SK-MEL-5 (cell line): ENCODE measurements at places on chromosomes 5 and 9.

GRCh38 chr5:96001262-96001661, 39.6 kb upstream of the ELL2 start:
- DNase-seq, result peak; percentile 47

- DNase-seq, result no peak
These were observed 96.7 kb upstream of the CLINT1 start for GRCh38 chr5:157955541-157956172.

DNA sequence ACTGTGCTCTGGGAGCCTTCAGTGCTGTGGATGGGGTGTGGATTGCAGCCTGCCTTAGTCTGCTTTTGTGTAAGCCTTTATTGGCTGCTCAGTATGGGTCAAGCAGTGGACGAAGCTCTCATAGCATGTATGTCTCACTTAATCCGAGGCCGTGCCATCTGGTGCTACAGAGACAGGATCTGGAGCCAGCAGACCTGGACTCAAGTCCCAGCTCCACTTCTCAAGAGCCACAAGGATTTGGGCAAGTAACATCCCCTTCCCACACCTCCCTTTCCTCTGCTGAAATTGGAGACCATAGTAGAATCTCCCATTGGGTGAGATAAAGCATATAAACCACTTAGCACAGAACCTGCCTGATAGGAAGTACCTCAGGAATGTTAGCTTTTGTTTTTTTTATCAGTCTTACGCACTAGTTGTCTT, 23.4 kb upstream of the LECT2 start:
- DNase-seq, result no peak

DNA sequence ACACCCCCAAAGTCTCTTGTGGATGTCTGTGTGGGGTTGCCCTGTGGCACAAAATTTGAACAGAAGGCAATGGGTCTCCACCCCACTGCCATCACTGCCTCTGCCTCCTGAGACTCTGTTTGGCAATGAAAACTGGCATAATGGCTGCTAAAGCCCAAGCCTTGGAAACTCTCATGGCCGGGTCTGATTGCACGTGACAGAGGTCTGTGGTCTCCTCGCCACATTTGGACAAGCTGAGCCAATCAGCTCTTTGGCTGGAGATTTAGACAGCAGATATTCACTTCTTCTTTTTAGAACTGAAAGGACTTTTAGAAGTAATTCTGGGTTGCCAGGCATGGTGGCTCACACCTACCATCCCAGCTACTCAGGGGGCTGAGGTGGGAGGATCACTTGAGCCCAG, 5.5 kb downstream of the GGTA1 start:
- DNase-seq, result no peak

DNA sequence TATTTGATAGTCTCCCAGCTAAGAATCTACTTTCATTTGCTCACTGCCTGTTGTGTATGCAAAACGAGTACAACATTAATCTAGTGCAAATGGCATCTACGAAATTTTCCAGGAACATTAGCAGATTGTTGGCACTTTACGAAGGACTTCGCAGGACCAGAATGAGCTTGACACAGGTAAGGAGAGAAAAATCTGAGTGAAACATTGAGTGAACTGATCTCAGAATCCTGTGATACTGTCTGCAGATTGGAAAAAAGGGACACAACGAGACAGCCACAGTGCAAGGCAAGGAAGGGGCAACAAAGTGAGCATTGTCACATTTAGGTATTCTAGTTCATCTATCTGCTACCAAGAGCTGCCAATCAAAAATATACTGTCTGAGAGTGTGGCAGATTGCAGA, 350.5 kb downstream of the ZNF608 start:
- no peak for DNase-seq
